Cerebellum (tissue), 4 donors: ENCODE measurements at places on chromosomes 4 and X.

DNA sequence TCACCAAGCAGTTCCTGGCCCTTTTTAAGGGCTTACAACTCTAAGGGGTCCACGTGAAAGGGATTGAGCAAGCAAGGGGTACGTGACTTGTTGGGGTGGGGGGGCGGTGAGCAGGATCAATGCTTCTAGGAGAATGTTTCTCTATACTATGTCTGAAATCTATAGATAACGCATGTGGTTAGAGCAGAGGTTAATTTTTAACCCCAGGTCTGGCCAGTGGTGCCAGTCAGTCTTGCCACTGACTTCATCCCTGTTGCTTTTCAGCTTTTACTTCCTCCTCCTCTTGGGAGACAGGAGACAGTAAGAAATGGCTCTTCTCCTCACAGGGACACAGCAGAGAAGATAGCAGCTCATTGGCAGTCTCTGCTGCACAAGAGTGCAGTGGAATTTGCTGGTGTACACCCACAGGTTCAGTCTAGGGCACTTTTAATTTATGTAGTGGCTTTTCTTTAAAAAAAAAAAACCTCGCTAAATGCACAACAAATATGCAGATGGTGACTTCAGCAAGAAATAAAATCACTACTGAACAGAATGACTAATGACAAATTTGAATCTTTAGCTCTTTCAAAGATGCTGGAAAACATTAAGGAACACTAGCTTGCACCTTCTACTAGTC, 190.5 kb downstream of the CCNG2 start:
- no peak for DNase-seq

GRCh38 chr4:26161030-26161824, 159.6 kb upstream of the RBPJ start:
- DNase-seq, result no peak

- no peak for DNase-seq
Measured at GRCh38 chr4:153553819-153554170, 87.6 kb downstream of the TMEM131L start.

- DNase-seq, result no peak
Measured at GRCh38 chr4:171639540-171639939, 173.7 kb upstream of the GALNTL6 start.

- DNase-seq, result no peak
Measured at GRCh38 chrX:19107035-19107434, 15.2 kb downstream of the ADGRG2 start.

- DNase-seq, result no peak
Measured at GRCh38 chr4:159027535-159027934, 75.3 kb upstream of the RAPGEF2 start.

DNA sequence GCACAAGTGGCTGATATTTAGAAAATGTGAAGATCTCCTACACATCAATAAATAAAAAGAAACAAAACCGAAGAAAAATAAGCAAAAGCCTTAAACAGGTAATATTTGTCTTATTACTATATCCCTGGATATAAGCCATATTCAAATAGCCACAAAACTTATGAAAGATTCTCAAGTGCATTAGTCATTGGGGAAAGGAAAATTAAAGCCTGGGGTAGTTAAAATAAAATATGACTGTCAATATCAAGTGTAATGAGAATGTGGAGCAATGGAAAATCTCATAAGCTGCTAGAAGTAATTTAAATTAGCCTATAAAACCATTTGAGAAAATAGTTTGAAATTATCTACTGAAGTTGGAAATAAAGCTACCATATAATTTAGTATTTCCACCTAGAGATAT, 399.9 kb downstream of the GASK1B start:
- DNase-seq, result no peak

GRCh38 chr4:76830964-76831703, 66.8 kb downstream of the SOWAHB start:
- DNase-seq, result no peak

DNA sequence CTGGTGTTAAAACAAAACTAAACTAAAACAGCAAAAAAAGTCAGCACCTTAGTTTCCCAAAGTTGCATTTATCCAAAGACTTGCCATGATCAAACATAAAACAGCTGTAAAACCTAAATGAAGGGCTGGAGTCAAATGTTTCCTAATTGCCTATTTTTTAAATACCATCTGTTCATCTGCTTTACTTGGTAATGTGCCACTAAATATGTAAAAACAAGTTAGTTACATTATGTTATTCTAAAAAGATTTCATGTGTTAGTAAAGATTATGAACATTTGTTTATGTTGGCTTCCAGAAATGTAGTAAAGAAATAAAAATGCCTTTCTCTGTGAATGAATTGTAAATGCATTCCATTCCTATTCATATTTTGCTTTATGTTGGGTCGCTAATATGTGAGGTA, 977.8 kb downstream of the FSTL5 start:
- DNase-seq, result no peak
